ENCODE measurements at places on chromosomes 3 and 15.

DNA sequence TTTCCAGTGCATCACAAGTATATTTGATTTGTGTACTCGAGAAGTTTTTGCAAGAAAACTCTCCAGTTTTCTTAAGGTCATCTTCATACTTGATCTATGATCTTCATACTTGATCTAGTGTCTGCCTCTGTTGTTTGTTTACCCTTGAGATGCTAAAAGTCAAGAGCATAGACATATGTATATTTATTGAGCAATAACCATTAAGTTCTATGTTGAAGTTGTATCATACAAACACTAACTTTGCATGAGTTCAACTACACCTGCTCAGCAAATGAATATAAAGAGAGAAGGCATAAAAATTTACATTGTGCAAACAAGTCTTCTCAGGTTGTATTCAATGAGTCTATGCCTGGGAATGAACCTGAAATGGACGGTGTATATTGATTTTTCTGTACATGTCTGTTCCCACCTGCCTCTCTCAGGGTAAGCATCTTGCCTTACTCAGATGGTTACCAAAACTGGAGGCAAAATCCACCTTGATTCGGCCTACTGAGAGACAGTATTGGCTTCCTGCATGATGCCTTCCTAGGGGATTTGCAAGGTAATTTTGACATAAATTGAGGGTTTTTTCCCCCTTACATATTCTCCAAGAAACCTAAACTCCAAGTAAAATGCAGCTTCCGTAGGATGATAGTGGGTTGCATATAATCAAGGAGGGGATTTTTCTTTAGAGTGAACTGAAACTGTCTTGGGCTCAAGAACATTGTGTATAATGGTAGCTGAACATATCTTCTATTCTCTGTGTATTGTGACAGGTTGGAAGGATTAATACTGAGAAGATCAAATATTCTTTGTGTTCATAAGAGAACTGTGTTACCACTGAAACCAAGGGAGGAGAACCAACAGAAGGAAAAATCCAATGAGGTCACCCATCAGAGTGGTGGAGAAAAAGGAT lies 110.4 kb downstream of the FILIP1L start:
- no peak for DNase-seq

DNA sequence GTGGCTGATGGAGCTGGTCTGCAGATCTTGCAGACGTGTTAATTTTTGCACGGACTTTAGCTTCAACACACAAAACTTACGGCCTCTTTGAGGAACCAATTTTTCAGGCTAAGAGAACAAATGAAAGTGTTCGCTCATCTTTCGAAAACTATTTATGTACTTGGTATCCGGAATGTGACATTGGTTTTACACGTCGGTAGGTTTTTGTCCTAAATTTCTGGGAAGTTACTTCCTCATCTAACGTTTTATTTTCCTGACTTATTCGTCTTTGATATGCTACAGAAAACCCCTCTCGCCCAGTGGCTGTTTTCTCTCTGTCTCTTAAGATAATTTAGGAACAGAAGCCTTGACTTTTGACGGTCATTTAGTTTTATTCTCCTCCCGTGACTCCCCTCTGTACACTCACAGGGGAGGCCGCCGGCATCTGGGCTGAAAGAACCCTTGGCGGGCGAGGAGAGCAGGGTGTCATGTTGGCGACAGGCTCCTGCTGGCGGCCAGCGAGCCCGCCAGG lies 834 bp upstream of the GREM1 start:
- DNase-seq, result no peak

DNA sequence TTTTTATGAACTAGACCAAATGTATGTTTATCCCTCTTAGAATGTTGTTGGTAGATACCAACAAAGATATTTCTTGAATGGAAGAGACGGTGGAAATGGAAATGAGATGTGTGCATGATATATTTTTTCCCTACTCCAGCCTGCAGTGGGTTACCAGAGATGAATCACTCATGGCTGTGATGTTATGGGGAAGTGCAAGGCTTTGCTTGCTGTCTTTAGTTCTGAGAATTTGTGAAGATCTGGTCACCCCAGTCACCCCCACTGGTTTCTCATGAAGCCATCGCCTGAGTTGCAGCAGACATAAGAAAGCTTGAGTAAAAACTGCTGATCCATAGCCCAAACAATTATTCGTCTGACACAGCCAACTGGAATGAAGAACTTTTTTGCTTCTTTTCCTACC lies 78.1 kb upstream of the EOMES start:
- no peak for DNase-seq

- no peak for DNase-seq
These were observed 130.5 kb downstream of the UBE2E2 start for GRCh38 chr3:23333633-23334032.

All from AG08396 (cell line).